ENCODE measurements at places on chromosomes 1 and 21.

GRCh38 chr1:60575326-60575977 lies 501.9 kb upstream of the C1orf87 start:
- no peak for DNase-seq

DNA sequence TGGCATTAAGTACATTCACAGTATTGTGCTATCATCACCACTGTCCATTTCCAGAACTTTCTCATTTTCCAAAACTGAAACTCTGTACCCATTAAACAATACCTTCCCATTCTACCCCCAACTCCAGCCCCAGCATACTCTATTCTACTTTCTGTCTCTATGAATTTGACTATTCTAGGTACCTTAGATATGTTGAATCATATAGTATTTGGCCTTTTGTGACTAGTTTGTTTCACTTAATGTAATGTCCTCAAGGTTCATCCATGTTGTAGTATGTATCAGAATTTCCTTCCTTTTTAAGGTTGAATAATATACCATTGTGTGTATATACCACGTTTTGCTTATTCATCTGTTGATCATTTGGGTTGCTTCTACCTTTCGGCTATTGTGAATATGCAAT lies 11.5 kb downstream of the MTR start:
- no peak for DNase-seq

DNA sequence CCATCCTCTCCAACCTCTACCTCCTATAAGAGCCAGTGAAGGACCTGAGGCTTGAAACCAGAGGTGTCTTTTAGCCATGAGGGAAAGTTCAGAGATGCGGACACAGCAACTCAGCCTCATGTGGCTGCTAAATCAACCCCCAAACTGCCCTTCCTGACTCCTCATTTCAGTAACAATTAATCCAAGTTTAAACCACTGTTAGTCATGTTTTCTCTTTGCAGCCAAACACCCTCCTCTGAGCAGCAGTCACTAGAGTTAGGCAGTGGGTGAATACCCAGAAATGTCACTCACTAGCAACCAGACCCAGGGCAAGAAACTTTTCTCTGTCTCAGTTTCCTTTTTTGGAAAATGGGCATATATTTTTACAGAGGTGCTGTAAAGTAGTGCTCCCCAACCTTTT lies 71.2 kb downstream of the KCNJ15 start:
- peak; percentile 64 for DNase-seq

- DNase-seq: no peak
These were observed 330.7 kb downstream of the CAMTA1 start for GRCh38 chr1:7116001-7116400.

DNA sequence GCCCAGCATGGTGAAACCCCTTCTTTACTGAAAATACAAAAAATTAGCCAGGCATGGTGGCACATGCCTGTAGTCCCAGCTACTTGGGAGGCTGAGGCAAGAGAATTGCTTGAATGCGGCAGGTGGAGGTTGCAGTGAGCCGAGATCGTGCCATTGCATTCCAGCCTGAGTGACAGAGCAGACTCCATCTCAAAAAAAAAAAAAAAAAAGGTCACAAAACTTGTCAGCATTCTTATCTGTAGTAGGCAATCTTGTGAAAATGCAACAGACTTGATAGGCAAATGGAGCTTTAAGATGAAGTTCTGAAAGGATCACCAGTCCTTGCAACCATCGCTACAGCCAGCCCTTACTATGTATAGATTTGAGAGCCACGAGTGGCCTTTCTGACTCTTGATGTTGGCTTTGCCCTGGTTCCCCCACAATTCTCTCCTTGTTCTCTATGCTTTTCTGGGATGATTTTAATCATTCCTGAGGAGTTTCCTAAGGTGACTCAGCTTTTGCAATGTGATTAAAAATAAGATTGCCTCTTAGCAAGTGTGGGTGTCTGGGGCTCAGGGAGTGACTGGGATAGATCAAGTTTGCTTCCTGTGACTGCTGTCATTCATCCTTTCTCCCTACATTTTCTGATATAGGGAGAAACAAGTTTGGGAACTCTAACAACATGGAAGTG lies 7.1 kb upstream of the MAP1LC3C start:
- DNase-seq: no peak

DNA sequence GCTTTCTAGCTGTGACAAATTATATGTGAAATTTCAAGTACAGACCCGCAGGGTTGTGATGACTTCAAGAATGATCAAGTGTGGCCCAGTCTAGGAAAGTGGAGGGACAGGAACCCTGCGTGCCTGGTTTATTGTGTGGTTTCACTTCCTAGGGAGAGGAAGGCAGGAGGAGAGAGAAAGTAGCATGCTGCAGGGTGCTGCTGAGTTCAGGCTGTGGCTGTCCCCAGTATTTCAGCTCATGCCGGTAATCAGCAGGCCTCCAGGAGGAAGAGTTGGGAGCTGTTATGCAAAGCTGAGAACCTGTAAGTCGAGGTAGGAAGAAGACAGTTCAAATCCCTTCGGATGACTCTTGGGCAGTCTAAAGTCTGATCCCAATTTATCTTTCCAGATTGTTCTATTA lies 140.4 kb downstream of the ROR1 start:
- DNase-seq: no peak

Measured in AG08395 (cell line).